ENCODE measurements at places on chromosomes 16 and 17.

DNA sequence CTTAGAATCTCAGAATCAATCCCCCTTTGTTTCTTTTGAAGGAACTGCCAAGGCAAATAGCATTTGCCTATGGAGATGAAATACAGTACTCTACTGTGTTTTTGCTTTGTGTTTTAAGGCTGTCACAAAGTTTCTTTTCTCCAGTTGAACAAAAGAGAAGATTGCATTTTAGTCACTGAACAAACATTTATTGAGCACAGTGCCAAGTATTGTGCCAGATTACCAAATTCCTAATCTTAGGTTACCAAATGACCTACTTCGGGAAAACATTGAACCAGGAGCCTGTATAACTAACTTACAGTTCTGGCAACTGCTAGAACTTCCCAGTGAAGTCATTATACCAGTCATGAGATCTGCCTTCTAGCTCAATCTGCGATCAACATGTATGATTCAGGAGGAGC lies 3.0 kb upstream of the UBB start:
- no peak for DNase-seq

GRCh38 chr16:88534638-88535190 lies 35.5 kb upstream of the ZC3H18 start:
- no peak for DNase-seq

DNA sequence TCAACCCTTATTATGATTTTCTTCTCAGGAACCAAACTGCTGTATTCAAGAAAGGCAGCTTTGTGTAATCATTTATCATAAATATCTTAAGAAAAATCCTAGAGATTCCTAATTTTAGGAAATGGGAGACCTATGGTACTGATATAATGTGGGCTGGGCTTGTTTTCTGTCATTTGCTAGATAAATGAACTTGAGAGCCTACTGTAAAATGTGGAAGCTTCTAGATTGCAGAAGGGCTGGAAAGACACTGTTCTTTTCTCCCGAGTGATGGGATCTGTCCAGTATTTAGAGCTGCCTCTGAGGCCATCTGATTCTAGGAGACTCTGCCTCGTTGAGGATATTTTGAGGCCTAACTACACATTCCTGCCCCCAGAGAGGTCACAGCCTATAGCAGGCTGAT lies 19.9 kb upstream of the STH start:
- DNase-seq: no peak

GRCh38 chr17:77212833-77213777 lies 72.3 kb downstream of the SEC14L1 start:
- DNase-seq: no peak

DNA sequence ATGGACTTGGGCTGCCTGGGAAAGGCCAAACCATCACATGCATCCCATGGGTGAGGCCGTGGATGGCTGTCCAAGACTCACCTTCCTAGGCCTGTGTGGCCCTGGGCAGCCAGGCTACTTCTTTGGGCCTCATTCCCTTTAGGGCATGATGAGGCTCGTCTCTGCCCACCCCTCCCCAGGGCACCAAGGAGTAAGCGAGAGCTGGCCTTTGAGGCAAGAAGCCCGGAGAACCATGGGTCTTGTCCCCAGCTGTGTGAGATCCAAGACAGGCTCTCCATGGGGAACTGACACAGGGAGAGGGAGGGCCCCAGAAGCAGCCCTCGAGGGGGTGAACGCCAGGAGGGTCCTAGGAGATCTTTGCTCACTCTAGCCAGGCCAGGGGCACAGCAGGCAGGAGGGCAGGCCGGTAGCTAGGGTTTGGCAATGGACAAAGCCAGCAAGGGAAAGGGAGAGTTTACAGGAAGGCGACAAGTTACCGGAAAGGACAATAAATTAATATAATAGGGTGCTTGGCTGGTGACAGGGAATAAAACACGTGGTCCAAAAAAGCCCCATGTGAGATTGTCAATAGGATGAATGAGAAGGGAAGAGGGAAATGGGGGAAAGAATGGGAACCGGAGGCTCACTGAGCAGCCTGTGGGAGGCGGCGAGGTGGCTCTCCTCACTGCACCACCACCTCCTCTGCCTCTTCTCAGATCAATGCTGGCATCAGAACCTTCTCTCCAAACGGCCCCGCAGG lies 119.1 kb downstream of the SDK2 start:
- DNase-seq: no peak

DNA sequence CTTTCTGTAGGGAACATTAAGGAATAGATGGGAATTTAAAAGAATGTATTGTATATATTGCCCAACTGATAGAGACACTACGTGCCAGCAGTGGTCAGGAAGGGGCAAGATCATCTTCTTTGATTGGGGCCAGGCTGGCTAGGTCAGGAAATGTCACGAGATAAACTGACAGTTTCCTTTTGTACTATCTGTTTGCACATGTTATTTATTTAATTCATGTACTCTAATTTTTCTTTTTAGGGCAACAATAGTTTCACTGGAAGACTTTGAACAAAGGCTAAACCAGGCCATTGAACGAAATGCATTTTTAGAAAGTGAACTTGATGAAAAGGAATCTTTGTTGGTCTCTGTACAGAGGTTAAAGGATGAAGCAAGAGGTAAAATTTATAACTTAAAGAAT lies 12.6 kb downstream of the NDEL1 start:
- no peak for DNase-seq

- DNase-seq: no peak
These were observed 189.8 kb downstream of the CEP112 start for GRCh38 chr17:66002063-66002585.

DNA sequence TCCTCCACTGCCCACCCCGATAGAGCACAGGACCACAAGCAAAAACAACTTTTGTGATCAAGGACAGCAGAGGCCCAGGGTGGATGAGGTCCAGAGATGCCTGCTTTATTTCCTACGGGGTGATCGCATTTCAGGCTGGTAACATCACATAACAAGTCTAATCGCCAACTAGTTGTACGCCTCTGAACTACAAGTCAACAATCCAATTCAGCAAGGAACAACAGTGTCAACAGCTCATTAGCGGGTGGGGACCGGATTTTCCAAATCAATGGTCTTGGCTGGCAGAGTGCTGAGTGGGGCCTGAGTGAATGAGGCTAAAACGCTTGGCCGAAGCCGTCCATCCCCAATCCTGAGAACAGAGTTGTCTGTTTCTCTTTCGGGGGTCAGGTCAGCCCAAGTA lies 17.1 kb downstream of the MRM3 start:
- no peak for DNase-seq

GRCh38 chr17:40105861-40106759 lies 5.7 kb upstream of the NR1D1 start:
- no peak for DNase-seq

Data from anterior cingulate cortex (tissue), 58 donors.